NCI-H2171 (cell line): ENCODE measurements at places on chromosomes 7 and 10.

GRCh38 chr7:155223021-155223420 lies 74.7 kb upstream of the INSIG1 start:
- no peak for DNase-seq

DNA sequence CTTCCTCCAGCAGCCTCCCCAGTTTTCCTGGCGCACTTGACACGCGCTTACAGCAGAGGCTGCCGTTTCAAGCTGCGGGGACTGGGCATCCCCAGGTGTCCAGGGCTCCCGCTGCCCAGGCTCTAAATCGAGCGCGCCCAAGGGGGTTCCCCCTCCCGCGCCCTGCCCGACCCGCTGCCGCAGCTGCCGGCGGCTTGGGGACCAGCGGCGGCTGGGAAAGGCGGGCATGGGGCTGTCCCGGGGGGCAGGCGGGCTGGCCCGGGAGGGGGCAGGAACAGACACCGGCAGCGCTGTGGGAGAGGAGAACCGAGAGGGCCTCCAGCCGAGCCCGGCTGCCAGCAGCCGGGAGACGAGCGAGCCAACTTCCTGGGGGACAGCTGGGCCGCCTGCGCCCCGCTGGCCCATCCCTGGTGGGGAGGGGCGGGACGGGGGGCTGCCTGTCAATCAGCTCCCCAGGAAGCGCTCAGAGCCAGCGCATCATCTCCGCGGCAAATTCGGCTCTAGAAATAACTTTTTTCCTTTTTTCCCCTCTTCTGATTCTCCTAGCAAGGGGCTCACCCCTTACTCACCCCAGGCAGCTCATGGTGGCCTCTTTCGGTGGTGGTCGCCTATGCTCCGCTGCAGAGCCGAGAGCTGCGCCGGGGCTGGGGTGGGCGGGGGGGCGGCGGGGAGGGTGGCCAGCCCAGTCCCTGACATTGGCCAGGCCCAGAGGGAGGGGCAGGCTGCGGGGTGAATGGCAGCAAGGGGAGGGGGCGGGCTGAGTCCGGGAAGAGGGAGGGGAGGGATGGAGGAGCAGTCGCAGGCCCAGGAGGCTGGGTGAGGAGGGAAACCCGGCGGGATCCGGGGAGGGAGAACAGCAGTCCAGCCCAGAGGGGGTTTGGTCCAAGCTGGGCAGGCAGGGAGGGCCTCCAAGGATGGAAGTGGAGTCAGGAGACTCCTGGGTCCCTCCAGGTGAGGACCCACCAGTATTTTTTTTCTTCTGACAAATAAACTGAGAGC lies 14.7 kb downstream of the GRID2IP start:
- DNase-seq = peak; percentile 39

DNA sequence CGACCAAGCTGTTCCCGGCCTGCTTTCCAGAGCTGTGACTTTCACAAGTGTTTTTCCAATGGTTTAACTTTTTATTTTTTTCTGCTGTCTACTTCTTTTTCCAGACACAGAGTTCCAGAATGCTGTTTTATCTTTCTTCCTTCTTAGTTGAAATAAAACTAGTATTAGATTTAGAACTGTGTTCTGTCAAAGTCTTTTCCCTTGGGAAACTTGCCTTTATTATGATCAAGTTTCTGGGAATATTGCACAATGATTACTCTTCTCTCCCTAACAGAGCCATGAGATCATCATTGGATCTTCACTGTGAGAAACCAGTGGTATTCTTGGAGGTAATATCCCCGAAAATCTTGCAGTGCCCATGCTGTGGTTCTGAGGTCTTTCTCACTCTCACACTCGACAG lies 104.9 kb upstream of the KCND2 start:
- no peak for DNase-seq

GRCh38 chr10:478471-479245 lies 210.8 kb downstream of the DIP2C start:
- DNase-seq = no peak

- DNase-seq = no peak
These were observed 6.6 kb upstream of the SGCE start for GRCh38 chr7:94662548-94662947.

GRCh38 chr7:42035210-42035609 lies 201.8 kb downstream of the GLI3 start:
- DNase-seq = no peak

DNA sequence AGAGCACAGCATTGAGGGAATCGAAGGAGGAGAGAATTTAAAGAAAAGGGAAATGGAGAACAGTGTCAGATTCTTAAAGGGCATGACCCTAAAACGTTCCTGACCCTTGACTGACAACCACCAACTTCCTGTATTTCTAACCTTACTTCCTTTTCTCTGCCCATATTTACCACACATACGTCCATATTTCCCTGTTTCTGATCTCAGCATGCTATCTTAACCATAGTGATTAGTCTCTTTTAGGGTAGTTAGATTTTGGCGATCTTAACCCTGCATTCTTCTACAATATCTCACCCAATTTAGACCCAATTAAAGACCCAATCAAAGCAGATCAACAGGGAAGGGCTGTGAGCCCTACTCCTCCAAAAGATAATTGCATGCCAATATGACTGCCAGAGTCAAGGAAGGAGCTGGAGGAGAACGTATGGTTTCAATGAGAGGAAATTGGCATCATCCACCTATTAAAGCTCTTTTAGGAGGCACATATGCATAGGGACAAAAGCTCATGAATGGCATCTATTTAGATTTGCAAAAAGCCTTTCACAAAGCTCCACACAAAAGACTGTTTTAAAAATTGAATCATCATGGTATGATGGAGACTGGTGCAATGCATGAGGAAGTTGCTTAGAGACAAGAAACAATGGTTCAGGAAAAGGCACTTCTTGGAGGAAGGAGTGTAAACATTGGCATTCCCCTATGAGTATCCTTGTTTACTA lies 49.0 kb upstream of the ARHGAP12 start:
- DNase-seq = no peak

DNA sequence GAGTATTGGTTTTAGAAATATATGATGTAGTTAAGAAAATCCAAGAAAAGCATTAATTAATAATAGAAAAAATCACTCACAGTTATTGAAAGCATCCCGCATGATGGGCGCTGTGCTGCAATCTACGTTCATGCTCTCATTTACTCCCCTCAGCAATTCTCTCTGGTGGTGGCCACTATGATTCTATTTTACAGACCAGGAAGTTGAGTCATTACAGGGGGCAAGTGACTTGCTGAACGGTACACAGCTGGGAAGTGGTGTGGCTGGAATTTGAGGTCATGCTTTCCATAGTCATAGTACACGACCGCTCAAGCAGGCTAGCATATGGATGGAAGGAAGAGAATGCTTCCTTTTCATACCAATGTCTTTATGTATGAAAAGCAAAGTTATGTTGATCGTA lies 117.4 kb downstream of the TES start:
- DNase-seq = no peak

DNA sequence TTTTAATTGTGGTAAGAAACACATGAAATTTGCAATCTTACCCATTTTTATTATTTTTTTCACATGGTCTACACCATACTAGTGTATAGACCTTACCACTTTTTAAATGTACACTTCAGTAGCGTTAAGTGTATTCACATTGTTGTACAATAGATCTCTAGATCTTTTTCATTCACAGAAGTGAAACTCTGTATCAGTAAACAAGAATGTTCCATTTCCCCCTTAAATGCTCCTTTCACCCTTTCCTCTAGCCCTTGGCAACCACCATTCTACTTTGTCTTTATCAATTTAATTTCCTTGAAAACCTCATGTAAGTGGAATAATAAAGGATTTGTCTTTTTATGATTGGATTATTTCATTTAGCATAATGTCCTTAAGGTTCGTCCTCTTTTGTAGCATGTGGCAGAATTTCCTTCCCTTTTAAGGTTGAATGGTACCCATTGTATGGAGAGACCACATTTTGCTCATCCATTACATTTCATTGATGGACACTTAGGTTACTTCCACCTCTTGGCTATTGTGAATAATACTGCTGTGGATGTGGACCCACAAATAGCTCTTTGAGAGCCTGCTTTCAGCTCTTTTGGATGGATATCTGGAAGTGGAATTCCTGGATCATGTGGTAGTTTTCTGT lies 45.7 kb downstream of the SNX10 start:
- no peak for DNase-seq

- no peak for DNase-seq
These were observed 334.9 kb upstream of the KMT2E start for GRCh38 chr7:104679085-104679484.
